ENCODE measurements at places on chromosomes 4 and X.

DNA sequence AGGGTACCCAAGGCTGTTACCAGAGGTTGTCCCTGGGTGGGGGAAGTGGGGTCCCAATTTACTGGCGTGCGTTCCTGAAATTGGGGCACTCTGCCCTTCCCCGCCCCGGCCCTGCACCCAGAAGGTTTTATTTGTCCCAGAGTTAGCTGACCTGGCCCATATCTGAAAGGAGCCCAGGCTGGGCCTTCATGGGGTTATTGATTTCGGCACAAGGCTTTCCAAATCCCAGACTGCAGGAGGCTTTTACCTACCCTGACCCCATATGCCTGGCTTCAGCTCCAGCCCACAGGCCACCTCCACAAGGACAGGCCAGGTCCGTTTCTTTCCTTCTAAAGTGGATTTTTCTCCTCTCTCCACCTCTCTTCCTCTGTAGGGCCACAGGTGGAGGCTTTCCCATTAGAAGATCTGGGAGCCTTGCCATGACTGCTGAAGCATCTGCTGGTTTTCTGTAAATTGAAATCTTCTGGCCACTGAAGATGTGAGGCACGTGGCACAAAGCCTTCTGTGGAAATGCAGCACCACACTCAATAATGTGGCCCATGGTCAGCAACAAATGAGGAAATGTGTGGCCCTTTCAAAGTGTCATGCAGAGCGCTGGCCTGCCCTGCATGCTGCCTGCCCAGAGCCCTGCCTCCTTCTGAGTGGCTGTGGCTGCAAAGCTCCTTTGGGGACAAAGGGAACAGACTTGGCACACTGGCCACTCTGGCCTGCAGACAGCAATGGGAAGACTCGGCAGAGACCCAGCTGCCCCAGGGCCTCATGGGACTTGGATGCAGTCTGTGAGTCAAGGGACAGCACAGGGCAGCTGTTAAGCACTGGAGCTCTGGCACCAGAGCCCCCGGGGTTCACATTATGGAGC lies 43.1 kb upstream of the MTM1 start:
- DNase-seq: no peak

- no peak for DNase-seq
Observed at GRCh38 chrX:19133231-19133630, 11.0 kb upstream of the ADGRG2 start.

GRCh38 chr4:153257991-153258390 lies 53.7 kb downstream of the TRIM2 start:
- no peak for DNase-seq

GRCh38 chrX:97326456-97326855 lies 442.7 kb downstream of the RPA4 start:
- DNase-seq: no peak

DNA sequence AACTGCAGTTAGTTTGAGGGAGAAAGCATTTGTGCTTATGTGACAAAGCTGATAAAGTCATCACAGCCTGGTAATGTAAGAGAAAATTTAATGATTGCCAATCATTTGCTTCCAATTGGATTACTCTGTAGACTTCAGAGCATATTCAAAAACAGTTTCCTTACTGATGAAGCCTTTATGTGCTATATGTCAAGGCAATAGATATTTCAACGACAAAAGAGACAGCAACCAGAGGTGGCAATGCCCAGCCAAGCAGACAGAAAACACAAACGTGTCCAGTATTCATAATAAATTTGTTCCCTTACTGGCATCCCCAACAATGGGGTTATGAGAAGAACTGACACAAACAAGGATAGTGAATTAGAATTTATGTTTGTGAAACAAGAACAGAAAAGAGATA lies 1840.3 kb upstream of the PCDH7 start:
- no peak for DNase-seq

- no peak for DNase-seq
Observed at GRCh38 chrX:87663421-87663820, 145.8 kb downstream of the KLHL4 start.

Data from hematopoietic multipotent progenitor cell treated with erythropoietin and hydrocortisone succinate and interleukin-3 and kit ligand, for 6 days (in vitro differentiated cells).